A673 (cell line): ENCODE measurements at places on chromosomes 4 and X. TPM values are rescaled to one million over a fixed set of nuclear protein-coding genes. Genes with fewer than 3 reads are reported as not detected.

Gene JCHAIN
- not detected in 2 replicates for total RNA-seq

Gene ATP6AP1
- 77.1 and 77.5 TPM in 2 replicates for total RNA-seq

- no peak overlapping the region for H3K4me3 ChIP-seq
- H3K36me3 ChIP-seq, result no peaks in the 10 kb centered on the region
- H3K4me1 ChIP-seq, result peaks cover 21% of the 10 kb centered on the region
- H3K27me3 ChIP-seq, result no peaks in the 10 kb centered on the region
- no peak overlapping the region for H3K27ac ChIP-seq
Measured at GRCh38 chr4:135015771-135016170, 814.2 kb upstream of the PABPC4L start.

Gene ZDHHC9
- total RNA-seq, result 17.1 and 19.4 TPM in 2 replicates

DNA sequence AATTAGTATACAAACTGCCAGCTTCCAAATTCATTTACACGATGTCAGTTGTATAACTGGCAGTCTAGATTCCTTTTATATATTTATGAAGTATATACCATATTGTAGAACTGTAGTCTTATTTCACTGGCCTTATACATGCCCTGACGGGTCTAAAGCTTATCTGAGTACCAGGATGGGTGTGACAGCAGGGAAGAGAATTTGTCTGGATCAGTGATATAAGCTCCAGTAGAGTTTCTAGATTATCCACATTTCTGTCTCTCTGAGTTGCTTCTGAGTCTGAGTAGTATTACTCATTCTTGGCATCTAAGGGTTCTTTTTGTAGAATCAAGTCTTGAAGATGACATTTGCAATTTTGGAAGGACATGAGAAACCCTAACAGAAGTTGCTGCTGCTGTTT is 101.3 kb downstream of the RPA4 start:
- no peaks in the 10 kb centered on the region for H3K27me3 ChIP-seq
- H3K36me3 ChIP-seq, result no peaks in the 10 kb centered on the region
- DNase-seq, result no peak
- H3K27ac ChIP-seq, result no peak overlapping the region

DNA sequence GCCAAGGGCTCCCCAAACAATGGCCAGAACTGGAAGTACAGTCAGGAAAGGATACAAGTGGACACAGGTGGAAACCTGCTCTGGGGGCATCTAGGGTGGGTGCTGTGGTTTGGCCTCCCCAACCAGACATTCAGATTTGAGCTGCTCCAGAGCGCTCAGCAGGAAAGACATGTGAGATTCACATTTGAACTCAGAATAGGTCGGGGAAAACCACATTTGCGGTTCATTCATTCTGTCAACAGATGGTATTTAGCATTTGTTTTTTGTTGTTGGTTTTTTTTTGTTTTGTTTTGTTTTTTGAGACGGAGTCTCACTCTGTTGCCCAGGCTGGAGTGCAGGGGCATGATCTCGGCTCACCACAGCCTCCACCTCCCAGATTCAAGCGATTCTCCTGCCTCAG is 44.0 kb downstream of the STEEP1 start:
- H3K4me1 ChIP-seq, result no peaks in the 10 kb centered on the region
- H3K4me3 ChIP-seq, result no peak overlapping the region
- H3K27ac ChIP-seq, result no peak overlapping the region

DNA sequence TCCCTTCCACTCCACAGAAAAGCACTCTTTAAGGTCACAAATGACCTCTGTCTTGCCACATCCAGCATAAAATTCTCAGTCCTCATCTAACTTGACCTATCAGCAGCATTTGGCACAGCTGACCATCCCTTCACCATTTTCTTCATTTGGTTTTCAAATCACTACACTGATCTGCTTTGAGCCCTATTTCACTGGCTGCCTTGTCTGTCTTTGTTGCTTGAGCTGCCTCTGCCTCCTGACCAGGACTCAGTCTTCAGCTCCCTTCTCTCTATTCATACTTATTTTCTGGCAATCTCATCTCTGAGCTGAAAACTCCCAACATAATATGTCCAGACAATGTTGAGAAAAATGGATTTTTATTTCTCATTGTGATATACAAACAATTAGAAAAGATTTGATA is 27.7 kb upstream of the PDE5A start:
- no peak overlapping the region for H3K27ac ChIP-seq
- DNase-seq, result no peak
- H3K36me3 ChIP-seq, result no peaks in the 10 kb centered on the region
- no peaks in the 10 kb centered on the region for H3K4me1 ChIP-seq

- no peaks in the 10 kb centered on the region for H3K4me1 ChIP-seq
- peaks cover 54% of the 10 kb centered on the region for H3K27me3 ChIP-seq
Measured at GRCh38 chr4:185811509-185812364, at the start of gene SORBS2. SORBS2 (minus strand) TSS chr4:185812194; CDS start chr4:185690571, 121,623 bp downstream.

DNA sequence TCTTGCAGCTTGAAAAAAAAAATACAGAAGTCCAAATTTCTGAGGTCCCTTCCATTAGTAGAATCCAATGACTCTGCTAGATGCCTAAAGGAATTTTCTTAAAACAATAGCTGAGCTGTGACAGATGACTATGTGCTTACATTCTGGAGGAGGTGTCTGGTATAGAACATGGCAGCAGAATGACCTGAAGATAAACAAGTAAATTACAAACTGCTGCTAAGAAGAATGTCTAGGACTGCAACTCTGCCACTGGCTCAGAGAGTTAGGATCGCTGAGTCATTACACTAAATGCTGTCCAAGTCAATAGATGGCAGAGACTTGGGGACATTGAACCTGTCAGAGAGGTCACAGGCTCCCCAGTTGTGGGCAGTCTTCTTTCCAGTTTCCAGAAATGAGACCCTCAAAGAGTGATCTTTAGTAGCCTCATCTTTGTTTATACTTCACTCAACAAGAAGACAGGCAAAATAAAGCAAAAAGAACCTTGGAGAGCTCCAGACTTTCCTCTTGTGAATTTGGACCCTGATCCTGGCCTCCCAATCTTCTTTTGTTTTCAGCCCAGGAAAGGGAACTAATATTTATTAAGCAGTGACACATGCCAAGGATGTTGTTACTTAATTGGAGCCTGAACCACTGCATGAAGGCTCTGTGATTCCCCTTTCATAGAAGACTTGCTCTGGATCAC is 56.4 kb upstream of the SCML1 start:
- no peaks in the 10 kb centered on the region for H3K4me1 ChIP-seq
- DNase-seq, result no peak
- no peak overlapping the region for H3K27ac ChIP-seq
- H3K27me3 ChIP-seq, result no peaks in the 10 kb centered on the region
